ENCODE measurements at places on chromosomes 7 and 10.

DNA sequence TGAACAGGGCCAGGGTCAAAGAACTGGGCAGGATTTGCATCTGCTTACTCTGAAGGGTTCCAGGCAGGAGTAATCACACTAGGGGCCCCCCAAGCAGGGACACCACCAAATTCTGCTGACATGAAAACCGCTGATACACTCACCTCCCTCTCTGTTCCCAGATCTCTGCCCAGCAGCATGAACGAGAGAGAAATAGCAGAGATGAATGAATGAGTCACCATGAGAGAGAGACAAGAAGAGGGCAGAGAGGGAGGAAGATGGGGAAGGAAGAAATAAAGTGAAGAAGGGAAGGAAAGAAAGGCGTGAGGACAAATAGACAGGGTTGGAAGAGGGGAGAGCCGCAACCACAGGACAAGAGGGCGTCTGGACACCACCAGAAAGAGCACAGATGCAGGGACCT, 285.9 kb upstream of the NEBL start:
- DNase-seq, result no peak

DNA sequence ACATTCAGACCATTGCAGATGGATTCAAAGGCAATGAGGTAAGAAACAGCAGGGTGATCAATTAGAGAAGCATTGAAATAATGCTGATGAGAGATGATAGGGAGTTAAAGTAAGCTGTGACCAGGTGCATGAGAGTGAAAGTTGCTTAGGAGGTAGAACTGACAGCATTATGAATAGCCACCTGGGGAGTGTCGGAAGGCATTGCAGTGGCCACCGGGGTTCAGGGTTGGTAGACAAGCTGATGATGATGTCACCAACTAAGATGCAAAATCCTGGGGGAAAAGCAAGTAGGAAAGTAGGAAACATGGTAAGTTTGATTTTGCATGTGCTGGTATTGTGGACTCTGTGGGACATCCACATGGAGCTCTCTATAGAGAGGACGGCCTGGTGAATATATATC, 211.9 kb upstream of the ETV1 start:
- DNase-seq, result no peak

DNA sequence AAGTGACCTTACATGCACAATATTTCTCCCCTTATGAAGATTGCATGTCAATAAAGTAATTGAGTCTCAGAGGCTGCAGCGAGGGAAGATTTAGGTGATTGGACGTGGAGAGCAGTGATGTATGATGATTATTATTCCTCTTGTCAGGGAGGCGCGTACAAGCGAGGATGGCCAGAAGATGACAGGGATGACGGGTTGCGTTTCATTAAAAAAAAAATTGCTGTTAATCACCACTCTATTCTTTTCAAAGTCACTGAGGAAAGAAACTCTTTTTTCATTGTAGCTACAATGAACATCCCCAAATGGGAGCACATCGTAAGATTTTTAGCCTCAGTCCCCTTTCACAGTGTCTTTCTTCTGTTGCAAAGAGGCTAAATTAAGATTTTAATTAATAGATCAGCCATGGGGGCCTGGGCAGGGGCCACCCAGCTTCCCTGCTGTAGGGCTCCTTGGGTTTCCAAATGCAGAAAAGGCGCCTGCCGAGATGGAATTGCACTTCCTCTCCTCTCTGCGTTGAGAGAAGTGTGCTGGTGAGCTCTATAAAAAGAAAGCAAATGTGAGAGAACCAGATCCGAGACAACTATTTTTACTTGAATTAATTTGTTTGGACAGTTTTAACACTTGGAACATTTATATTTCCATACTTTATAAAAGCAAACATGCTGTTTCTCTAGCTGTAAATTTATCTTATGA, 998.1 kb downstream of the LRMDA start:
- no peak for DNase-seq

DNA sequence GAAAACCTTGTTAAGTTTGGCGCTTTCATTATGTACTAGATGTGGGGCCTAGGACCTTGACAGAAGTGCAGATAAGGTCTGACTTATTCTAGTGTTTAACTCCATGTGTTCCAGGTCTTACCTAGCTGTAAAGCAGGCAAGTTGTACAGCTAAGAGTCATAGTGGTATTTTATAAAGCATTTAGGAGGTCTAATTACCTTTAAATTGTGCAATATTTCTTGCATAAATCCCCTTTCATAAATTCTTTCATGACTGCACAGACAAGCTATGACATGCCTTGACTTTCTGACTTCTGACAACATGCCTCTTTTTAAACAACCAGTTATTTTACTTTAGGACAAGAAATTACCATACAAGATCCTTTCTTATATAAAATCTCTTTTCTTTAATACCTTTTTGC, 151.6 kb upstream of the VSTM2A start:
- no peak for DNase-seq

DNA sequence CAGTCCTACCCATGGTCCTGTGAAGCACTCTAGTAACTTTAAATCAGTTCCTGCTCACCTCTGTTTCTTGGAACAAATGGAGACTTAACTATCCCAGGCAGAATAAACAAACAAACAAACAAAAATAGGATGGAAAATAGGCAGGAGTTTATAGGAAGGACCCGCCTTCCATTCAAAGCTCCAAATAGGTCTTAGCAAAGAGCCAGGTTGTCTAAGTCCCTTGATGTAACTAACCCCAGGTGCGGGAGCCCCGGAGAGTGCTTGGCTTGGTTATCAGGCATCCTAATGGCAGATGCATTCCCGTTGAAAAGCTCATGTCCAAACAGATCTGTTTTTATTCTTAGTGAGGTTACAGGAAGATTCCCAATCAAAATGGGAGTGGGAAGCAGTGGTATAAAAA, 2.2 kb downstream of the IFIT2 start:
- DNase-seq, result no peak

- peak; percentile 16 for DNase-seq
These were observed 17.3 kb downstream of the CYP2E1 start for GRCh38 chr10:133544506-133544905.

- no peak for DNase-seq
These were observed 117.7 kb upstream of the PODXL start for GRCh38 chr7:131674131-131674530.

DNA sequence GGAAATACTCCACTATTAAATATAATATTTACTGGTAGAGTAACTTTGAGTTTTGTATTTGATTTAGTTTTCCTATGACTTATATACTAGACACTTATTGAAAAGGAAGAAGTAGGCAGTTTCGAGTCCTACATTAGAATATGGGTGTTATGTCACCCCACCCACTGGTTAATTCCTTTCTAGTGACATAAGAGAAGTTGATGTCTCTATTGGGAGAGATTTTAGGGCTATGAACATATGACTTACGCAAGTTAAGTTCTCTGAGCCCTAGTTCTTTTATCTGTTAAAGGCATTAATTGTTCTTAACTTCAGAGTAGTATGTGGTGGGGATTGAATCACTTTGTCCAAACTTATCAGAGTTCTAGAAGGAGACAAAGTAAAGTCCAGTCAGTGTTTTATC, 30.5 kb downstream of the CPED1 start:
- DNase-seq, result peak; percentile 91

- DNase-seq, result peak; percentile 45
These were observed 50.6 kb upstream of the STEAP4 start for GRCh38 chr7:88357294-88357693.

DNA sequence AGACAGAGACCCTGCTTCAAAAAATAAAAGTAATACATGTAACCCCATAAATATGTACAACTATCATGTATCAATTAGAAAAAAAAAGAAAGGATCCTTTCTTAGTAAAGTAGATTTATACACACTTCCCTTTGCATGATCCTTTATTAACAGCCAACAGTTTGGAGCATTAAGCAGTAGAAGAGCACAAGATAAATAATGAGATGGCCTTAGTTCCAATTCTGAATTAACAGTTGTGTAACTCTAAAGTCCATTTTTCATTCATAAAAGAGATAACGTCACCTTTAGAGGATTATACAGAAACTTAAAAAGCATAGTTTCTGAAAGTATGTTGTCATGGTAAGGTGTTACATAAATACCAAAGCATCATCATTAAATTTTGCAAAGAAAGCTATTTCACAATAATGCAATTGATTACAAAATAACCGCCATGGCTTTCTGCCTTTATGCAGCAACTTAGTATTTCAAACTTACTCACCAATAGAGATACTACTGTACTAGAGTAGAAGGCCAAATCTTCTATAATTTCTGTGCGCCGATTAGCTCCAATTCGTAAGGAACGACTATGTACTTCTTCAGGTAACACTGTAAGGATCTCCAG, 40.3 kb downstream of the TNPO3 start:
- peak; percentile 84 for DNase-seq

GRCh38 chr7:100949933-100950443, 654 bp downstream of the MUC3A start:
- no peak for DNase-seq

- DNase-seq, result no peak
These were observed 14.7 kb upstream of the LRRN3 start for GRCh38 chr7:111076205-111076604.

DNA sequence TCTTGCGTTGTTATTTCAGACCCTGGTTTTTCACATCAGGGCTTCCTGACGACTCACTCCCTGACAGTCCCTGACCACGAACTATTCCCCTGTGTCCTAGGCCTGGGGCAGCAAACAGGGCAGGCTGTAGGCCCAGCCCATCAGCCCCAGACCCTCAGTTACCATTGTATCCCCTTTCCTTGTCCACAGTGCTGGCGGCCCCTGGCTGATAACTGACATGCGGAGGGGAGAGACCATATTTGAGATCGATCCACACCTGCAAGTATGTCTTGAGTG, 50.5 kb upstream of the TRIM8 start:
- DNase-seq, result no peak
